NCI-H460 (cell line): ENCODE measurements at places on chromosomes 4 and X.

GRCh38 chr4:6857009-6857882 is 52.4 kb upstream of the TBC1D14 start:
- no peak for DNase-seq

GRCh38 chr4:150038335-150039076 is 39.7 kb upstream of the DCLK2 start:
- no peak for DNase-seq

DNA sequence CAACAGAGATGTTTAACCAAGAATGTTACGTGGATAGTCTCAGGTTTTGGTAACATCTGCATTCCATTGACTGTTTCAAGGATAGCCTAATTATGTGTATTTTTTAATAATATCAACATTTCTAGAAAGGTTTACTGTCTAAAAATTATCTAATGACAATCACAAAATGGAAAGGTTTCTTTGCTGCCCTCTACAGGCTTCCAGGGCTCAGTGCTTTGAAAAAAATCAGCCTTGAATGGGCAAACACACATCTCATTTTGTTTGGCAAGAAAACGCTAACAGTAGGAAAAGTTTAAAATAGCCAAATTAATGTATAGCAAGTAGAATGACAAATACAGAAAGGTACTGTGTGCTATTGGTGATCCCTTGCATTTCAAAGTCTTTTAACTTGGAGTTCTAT is 223.4 kb upstream of the PRPS2 start:
- DNase-seq: no peak

- no peak for DNase-seq
Measured at GRCh38 chr4:90148574-90149148, 21.5 kb downstream of the CCSER1 start.
